ENCODE measurements at places on chromosomes 3 and 15.

GRCh38 chr3:37320276-37320675 lies 145.9 kb upstream of the LRRFIP2 start:
- no peak for DNase-seq

GRCh38 chr15:29470311-29470710 lies 200.7 kb upstream of the NSMCE3 start:
- DNase-seq = no peak

DNA sequence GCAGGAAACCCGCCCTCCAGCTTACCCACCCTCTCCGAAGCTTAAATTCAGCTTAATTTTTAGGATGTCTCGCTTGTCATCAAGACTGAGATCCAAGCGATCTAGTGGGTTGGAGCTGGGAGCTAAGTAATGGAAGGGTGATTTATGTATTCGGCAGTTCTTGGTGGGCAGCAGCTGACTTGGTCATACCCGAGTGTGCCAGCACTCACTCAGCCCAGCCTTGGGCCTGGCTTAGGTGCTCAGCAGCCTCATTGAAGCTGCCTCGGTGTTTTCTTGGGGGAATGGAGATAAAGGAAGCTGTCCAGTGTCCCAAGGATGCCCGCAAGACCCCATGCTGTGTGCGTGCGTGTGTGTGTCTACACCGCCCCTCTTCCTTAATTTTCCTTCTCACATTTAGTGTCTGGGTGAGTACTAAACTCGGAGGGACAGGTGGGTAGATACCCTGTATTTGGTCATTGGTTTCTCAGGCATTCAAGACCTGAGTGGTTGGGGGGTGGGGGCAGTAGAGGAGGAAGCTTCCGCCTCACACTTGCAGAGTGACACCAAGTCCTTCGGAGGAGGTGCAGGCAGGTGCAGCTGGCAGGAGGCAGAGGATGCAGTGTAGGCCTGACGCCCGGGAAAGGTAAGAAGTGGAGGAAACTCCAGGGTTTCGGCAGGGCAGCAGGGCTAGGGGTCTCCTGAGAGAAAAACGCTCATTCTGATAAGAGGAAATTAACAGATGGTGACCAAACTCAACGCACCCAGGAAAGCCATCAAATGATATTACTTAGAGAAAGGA lies 92.8 kb downstream of the PCSK6 start:
- no peak for DNase-seq

DNA sequence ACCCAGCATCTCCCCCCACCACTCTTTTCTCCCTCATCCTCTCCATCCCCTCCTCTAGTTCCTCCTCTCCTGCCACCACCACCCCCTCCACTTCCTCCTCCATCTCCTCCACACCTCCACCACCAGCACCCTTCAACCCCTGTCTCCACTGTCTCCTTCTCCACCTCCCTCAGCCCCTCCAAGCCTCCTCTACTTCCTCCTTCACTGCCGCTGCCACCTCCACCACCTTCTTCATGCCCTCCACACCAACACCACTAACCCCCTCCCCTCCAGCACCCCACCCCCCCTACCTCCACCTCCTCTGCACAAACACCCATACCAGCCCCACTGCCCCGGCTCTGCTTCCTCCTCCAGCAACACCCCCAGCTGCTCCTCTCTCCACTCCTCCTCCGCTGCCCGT lies 88.0 kb downstream of the HES1 start:
- no peak for DNase-seq

- DNase-seq = no peak
Measured at GRCh38 chr3:185381320-185382058, 18.6 kb downstream of the MAP3K13 start.

- no peak for DNase-seq
Measured at GRCh38 chr3:194348354-194348753, 2.8 kb downstream of the CPN2 start.
